ENCODE measurements at places on chromosomes 13 and 19. TPM values are rescaled to one million over a fixed set of nuclear protein-coding genes. Genes with fewer than 3 reads are reported as not detected.
A peak's percentile ranks its signal among the peaks of the same experiment; 100 is the strongest.

Gene MAP4K1
- total RNA-seq: 1.2 TPM

- H3K27ac ChIP-seq: no peak overlapping the region
- no peak overlapping the region for H3K4me3 ChIP-seq
- H3K36me3 ChIP-seq: no peaks in the 10 kb centered on the region
- H3K4me1 ChIP-seq: peaks cover 13% of the 10 kb centered on the region
- peak; percentile 44 for DNase-seq
- peaks cover 97% of the 10 kb centered on the region for H3K27me3 ChIP-seq
Measured at GRCh38 chr19:47447470-47448359, 24.0 kb downstream of the SLC8A2 start.

- H3K27ac ChIP-seq: peak overlapping the region; percentile 89
- peak; percentile 93 for DNase-seq
- peaks cover 17% of the 10 kb centered on the region for H3K27me3 ChIP-seq
- H3K4me1 ChIP-seq: peaks cover 33% of the 10 kb centered on the region
- peak overlapping the region; percentile 26 for H3K4me3 ChIP-seq
Measured at GRCh38 chr19:35144600-35145436, 1.8 kb downstream of the FXYD7 start.

DNA sequence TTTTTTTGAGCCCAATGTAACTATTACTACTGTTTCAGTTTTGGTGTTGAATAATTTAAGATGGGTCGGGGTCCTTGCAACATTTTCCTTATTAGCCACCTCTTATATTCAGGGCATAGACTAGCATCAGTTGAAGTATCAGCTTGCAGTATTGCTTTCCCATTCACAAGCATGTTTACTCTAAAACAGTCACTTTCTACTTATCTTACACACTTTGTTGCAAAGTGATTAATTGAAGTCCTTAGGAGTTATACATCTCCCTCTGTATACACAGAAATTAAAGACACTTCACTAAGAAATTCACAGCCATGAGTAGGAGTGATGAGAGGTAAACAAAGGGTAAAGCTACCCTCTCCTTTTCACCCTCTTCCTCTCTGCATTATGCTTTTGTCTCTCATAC, 27.6 kb downstream of the SLAIN1 start:
- H3K27ac ChIP-seq: no peak overlapping the region
- H3K4me1 ChIP-seq: no peaks in the 10 kb centered on the region
- H3K36me3 ChIP-seq: no peaks in the 10 kb centered on the region
- H3K27me3 ChIP-seq: no peaks in the 10 kb centered on the region
- no peak overlapping the region for H3K4me3 ChIP-seq

- H3K4me3 ChIP-seq: no peak overlapping the region
- no peaks in the 10 kb centered on the region for H3K36me3 ChIP-seq
- no peaks in the 10 kb centered on the region for H3K4me1 ChIP-seq
Measured at GRCh38 chr13:59834801-59835200, 328.9 kb downstream of the DIAPH3 start.
